ENCODE measurements at places on chromosomes 2 and 18.

- DNase-seq = no peak
Measured at GRCh38 chr2:164386231-164386630, 235.1 kb downstream of the GRB14 start.

DNA sequence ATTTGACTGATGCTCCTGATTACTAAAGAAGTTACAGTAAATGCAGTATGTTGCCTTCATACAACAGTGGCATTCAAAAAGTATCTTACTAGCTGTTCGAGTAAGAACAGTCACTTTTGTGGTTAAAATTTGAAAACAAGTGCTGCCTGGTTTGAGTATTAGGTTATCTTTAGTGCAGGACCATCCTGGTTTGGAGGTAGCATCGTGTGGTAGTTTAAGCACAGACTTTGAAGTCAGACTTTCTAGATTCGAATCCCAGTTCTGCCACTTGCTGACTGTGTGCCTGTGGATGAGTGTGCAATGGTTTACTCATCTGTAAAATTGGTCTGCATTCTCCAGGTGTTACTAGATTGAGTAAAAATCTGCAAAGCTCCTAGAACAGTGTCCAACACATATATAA is 96.8 kb downstream of the SGPP2 start:
- DNase-seq = no peak

GRCh38 chr2:68234405-68234804 is 17.9 kb downstream of the PPP3R1 start:
- no peak for DNase-seq

GRCh38 chr18:40930211-40930882 is 1024.7 kb upstream of the PIK3C3 start:
- no peak for DNase-seq

- no peak for DNase-seq
Measured at GRCh38 chr2:36487947-36488346, 110.0 kb downstream of the FEZ2 start.

GRCh38 chr2:207143215-207144172 is 22.3 kb downstream of the KLF7 start:
- no peak for DNase-seq

- DNase-seq = no peak
Measured at GRCh38 chr2:28313220-28313784, 79.4 kb upstream of the FOSL2 start.

GRCh38 chr2:67930156-67930555 is 132.6 kb downstream of the C1D start:
- DNase-seq = no peak

GRCh38 chr18:48820483-48821250 is 130.1 kb downstream of the SMAD7 start:
- no peak for DNase-seq

DNA sequence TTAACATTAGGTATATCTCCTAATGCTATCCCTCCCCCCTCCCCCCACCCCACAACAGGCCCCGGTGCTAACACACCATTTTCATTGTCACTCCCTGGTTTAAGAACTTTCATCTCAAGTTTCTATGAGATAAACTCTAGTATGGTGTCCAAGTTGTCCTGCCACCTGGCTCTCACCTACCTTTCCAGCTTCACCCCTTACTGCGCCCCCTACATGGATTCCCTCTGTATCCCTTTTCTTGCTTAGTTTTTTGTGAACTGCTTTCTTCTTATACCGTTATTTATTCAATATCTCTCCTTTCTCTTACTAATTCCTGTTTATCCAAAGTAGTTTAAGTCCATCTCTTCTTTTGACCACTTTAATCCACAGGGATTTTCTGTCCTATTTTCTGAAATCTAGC is 15.2 kb downstream of the EML4 start:
- DNase-seq = no peak

DNA sequence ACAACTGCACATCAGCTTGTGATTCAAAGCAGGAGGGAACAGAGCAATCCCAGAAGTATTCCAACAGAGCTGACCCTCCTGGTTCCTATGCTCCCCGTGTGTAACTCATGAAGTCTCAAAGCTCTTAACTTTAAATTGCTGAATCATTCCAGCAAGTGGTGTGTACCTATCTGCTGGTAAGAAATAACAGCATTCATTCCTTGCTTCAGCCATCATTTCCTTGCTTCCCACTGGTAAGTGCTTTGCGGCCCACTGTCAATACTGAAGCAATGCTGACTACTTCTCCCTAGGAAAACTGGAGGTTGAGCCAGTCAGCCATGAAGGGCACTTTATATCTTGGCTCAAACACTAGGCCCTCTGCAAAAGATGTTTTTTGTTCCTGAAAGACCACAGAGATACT is 222.4 kb downstream of the EXOC6B start:
- DNase-seq = no peak
